ENCODE measurements at places on chromosomes 12 and 14.

DNA sequence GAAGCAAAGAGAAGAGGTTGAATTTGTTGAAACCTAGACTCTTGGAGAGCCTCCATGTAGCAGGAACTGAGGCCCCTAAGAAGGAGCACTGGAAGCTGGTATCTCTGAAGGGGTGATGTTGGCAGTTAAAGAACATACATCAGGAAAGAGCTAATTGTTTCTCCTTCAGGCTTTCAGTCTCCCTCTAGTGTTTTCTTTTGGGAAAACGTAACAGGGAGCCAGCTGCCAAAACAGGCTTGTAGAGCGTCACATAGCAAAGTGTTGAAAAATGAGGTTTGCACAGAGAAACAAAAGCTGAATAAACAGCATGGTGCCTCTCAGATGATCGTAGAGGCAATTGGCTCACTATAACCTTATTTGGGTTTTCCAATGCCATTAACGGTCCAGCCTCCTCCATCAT lies 46.9 kb upstream of the CAND1 start:
- DNase-seq, result peak; percentile 20

GRCh38 chr12:4743046-4743445 lies 22.8 kb downstream of the GALNT8 start:
- DNase-seq, result no peak

DNA sequence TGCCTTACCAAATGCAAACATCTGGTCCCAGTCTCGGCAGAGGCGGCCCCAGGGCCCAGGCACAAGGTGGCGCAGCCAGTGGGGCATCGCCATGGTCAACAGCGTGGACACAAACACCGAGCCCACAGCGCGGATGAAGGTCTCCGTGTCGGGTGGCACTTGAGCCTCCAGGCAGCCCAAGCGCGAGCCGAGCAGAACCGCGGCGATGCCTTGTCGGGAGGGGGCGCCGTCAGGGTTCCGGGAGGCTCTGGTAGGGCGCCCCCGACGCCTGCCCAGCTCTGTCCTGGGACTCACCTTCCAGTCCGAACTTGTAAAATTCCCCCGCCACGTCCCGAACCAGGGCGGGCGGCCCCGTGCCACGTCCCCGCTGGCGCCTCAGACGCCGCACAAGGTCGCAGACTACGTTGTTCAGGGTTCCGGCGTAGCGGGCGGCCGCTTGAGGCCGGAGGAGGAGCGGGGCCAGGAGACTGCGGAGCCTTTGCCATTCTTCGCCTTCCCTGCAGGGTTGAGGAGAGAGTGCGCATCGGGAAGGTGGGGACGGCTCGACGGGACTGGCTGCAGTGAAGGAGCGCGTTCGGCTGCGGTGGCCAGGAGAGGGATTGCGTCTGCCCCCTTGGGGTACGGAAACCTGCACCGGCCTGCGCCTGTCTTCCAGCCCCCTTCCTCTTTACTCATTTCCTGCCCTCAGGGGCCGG lies 1.7 kb downstream of the CYP27B1 start:
- DNase-seq, result peak; percentile 41

DNA sequence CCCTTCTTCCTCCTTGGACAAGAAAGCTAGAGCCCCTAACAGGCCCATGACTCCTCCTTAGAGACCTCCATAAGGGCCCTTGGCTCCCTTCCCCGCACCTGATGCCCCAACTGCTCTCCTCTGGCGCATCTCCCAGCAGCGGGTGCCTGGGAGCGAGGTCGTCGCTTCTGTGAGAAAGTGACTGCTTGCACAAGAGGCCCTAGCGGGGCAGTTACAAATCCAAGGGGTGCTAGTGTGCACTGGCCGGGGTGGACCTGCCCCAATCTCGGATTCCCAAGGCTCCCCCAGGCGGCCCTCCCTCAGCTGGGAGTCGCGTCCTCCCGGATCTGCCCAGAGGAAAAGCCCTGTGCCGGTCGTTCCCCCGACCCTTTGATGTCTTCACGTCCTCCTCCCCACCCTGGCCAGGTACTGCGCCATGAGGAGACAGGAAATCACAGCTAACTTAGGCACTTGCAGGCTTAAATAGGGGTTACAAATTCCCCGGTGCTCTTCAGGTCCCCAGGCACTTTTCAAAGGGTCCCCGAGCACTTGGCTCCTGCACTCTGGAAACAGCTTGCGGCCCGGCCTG lies 2.8 kb downstream of the NKX2-8 start:
- DNase-seq, result no peak

DNA sequence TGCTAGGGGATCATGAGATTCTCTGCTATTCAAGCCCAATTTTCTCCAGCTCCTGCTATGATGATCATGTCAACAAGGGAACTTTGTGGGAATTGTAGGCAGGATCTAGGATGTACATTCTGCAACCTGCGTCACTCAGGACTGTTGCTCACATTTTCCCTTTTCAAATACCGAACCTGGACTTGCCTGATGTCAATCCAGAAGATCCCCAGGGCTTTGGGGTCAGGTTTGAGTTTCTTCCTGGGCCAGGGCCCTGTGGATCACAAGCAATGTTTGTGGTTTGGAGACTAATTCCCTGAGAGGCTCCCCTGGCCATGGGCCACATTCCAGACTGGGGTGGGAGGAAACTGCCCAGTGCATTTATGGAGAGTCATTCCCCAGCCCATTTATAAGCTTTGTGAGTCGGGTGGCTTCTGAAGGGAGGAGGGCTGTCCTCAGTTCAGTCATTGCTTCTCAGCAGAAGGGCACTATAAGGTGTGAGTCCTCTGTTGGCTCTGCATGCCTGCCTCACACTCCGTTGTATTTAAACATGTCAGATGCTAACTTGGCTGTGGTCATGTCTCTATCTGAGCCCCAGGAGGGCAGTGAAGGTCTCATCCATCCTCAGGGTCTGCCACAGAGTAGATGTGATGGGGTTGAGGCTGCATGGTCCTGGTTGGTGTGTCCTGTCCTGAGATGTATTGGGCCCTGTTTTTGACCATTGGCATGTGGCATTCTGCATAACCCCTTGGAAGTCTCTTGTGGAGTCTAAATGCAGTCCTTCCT lies 6.5 kb downstream of the KRT86 start:
- DNase-seq, result peak; percentile 99

DNA sequence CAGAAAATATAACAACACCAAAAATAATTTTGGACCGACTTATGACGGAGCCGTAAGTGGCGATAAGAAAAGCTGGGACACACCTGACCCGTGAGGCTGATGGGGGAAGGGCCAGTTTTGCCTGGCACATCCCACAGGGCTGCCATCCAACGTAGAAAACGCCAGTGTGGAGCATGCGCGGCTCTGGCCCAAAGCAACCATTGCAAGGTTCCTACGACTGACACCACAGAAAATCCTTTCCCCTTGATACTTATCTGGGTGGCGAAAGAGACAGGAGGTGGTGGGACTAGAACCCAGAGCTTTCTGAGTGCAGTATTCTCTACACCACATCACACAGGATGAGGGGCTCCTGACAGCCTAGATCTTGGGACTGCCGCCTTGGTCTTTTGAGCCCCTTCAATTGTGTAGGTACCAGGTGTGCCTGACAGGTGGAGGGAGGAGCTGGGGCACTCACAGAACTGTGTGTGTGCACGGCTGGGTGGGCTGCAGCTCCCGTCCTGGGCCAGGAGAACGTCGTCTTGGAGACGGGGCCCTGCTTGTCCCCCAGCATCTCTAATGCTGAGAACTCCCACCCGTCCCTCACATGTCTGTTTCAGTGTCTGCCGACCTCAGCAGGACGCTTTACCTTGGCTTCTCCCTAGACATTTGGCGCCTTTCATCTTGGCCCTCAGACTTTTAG lies 17.4 kb upstream of the CACNA2D4 start:
- no peak for DNase-seq

GRCh38 chr14:101359221-101360053 lies 201.9 kb upstream of the DIO3 start:
- DNase-seq, result peak; percentile 61

- DNase-seq, result no peak
Observed at GRCh38 chr12:85393606-85394005, 113.6 kb downstream of the ALX1 start.

- no peak for DNase-seq
Observed at GRCh38 chr12:4265280-4265679, 8.3 kb upstream of the CCND2 start.

DNA sequence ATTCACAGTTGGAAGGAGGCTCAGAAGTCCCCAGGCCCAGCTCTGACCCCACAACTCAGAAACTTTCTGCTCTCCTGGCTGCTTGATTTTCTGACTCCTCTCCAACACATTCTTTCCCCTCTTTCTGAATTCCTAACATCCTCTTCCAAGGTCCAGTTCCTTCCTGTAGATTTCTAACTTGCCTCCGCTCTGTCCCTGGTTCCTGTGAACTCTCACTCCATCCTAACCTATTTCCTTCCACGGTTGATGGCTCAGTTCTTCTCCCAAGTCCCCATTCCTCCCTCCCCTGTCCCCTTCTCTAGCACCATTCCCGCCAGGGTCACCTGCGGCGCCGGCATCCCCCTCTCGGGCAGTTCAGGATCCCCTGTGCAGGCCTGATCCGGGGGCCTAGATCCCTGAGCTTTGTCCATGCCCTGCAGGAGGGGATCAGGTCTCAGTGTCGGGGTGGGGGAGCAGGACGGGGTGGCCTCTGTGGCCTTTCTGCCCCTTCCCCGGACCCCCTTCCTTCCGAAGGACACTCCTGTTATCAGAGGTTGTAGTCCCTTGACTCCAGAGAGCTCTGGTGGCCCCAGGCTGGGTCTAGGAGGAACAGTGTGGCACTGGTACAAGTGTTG lies 6.0 kb upstream of the SLC22A17 start:
- no peak for DNase-seq

GRCh38 chr14:92544051-92544720 lies 30.6 kb downstream of the RIN3 start:
- no peak for DNase-seq

DNA sequence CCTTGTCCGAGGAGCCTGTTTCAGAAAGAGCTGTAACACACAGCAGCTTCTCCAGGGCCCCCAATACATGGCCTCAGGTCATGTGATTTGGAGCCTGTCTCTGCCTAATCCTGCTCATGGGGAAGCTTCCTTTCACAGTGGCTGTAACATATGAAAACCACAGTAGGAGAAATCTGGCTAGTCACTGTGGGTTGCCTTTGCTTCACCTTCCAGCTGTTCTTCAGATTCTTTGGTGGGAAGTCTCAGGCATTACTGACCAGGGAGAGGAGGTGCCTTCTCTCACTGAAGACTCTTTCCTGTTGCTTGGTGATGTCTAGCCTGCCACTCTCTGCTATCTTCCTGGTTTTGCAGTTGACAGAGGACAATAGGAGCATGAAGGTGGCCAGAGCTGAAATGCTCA lies 350.6 kb downstream of the DPF3 start:
- no peak for DNase-seq

GRCh38 chr12:62517887-62518286 lies 51.3 kb downstream of the MON2 start:
- no peak for DNase-seq

GRCh38 chr14:63878052-63878451 lies 25.2 kb downstream of the SYNE2 start:
- DNase-seq, result no peak

DNA sequence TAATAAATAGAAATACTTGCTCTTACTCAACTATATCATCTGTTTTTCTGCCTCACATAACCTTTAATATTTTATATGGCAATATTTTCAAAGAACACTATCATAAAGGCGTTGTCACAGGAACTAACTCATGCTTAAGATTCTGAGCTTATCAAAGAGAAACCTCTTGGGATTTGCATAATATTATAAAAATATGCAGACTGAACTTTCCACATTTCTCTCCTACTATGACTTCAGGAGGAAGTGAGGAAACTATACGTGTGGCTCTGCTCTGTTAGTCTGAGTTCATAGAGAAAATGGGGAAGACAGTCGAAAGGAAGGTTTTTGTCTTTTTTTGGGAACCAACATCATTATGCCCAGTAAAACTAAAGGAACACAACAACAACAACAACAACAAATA lies 124.7 kb downstream of the GARIN6 start:
- DNase-seq, result no peak
